ENCODE measurements at places on chromosomes 3 and 15. TPM values are rescaled to one million over a fixed set of nuclear protein-coding genes. Genes with fewer than 3 reads are reported as not detected.
A peak's percentile ranks its signal among the peaks of the same experiment; 100 is the strongest.

DNA sequence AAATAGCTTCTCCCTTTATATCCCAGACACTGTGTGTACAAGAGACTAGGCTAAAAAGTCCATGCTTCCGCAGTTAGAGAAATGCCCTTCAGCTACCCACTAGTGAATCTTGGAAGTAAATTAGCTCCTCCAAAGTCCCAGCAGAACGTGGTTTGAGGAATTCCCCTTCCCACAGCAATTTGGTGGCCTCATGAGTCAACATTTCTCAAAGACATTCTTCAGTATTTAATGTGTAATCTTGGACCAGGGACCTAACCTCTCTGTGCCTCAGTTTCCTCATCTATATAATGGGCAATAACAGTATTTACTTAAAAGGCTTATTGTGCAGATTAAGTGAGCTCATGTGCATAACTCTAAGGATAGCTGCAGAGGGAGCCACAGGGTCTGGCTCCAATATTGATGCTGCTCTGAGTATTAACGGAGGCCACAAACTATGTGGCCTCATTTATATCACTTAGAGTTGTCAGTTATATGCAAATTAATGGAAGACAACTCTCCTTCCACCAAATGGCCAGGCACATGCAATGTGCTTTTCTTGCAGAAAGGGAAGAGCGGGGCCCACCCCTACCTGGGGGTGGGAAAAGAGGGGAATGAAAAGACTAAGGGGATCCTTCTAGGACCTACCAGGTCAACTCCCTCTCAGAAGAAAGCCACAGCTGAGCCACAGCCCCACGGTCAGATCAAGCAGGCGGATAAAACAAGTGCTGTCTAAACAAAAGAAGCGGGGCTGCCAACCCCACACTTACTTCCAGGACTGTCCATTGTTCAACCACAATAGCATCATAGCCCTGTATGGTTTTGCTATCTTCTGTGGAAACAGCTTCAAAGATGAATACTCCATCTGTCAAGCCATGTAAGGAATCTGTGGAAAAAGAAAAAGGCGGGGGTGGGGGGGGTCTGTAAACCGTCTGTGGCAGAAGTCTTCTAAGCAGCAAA lies 92.4 kb downstream of the OXNAD1 start:
- peaks cover 38% of the 10 kb centered on the region for H3K4me1 ChIP-seq
- H3K4me3 ChIP-seq: no peak overlapping the region
- no peak for DNase-seq
- no peaks in the 10 kb centered on the region for H3K27me3 ChIP-seq

DNA sequence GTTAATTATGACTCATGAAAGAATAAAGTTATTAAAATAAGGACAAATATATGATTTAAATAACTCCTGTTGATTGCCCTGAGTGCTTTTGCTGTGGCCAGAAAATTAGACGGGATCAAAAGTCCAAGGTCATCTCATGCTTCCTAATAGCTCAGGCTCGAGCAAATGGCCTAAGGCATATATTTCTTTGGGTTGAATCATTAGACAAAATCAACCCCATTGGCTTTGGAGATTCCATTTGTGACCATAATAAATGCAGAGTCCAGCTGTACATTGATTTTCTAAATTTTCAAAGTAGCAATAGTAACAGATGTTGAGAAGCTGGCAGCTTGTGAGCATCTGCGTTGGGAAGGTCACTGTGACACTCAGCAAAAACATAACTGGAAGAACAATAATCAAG lies 464.5 kb upstream of the TGFBR2 start:
- no peaks in the 10 kb centered on the region for H3K4me1 ChIP-seq
- DNase-seq: no peak
- H3K27ac ChIP-seq: no peak overlapping the region
- H3K27me3 ChIP-seq: peaks cover 7% of the 10 kb centered on the region
- H3K4me3 ChIP-seq: no peak overlapping the region

DNA sequence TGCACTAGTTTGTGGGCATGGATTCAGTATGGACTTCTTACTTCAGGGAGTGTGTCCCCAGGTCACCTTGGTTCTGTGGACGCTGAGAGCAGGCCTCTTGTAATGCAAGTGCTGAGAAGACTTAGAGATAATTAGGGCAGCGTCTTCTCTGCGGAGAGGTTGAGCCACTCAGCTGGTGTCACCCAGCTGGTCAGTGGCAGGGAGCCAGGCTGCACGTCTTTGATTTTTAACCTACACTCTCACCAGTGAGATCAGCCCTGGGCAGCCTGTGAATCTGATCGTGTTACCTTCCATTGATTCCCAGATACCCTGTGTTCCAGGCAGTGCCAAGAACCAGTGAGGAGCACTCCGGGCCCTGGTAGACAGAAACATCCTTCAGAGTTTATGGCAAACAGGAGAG lies 92.6 kb downstream of the SLCO3A1 start:
- no peaks in the 10 kb centered on the region for H3K36me3 ChIP-seq
- H3K4me3 ChIP-seq: no peak overlapping the region
- H3K27me3 ChIP-seq: no peaks in the 10 kb centered on the region
- H3K27ac ChIP-seq: peak overlapping the region; percentile 3
- no peak for DNase-seq

- no peaks in the 10 kb centered on the region for H3K36me3 ChIP-seq
- H3K27ac ChIP-seq: no peak overlapping the region
- H3K4me3 ChIP-seq: no peak overlapping the region
- DNase-seq: no peak
Measured at GRCh38 chr3:196117809-196118208, 35.9 kb upstream of the TFRC start.

GRCh38 chr15:50358845-50359244 lies 3.8 kb upstream of the GABPB1 start:
- no peak overlapping the region for H3K4me3 ChIP-seq
- H3K36me3 ChIP-seq: peaks cover 23% of the 10 kb centered on the region
- H3K4me1 ChIP-seq: peaks cover 25% of the 10 kb centered on the region
- no peak overlapping the region for H3K27ac ChIP-seq

GRCh38 chr3:146544002-146544928 lies at the start of gene PLSCR1:
PLSCR1 (minus strand) TSS chr3:146544607; CDS start chr3:146536552, 8,055 bp downstream.
- peaks cover 45% of the 10 kb centered on the region for H3K4me1 ChIP-seq
- H3K27me3 ChIP-seq: no peaks in the 10 kb centered on the region
- DNase-seq: peak; percentile 89
- H3K4me3 ChIP-seq: peak within 1 kb of the TSS; percentile 94

GRCh38 chr3:49422379-49423248 lies at the start of gene AMT:
AMT (minus strand) TSS chr3:49422473; CDS start chr3:49422450, 23 bp downstream.
- H3K27ac ChIP-seq: no peak within 1 kb of the TSS
- DNase-seq: no peak
- no peak within 1 kb of the TSS for H3K4me3 ChIP-seq
- H3K27me3 ChIP-seq: no peaks in the 10 kb centered on the region

DNA sequence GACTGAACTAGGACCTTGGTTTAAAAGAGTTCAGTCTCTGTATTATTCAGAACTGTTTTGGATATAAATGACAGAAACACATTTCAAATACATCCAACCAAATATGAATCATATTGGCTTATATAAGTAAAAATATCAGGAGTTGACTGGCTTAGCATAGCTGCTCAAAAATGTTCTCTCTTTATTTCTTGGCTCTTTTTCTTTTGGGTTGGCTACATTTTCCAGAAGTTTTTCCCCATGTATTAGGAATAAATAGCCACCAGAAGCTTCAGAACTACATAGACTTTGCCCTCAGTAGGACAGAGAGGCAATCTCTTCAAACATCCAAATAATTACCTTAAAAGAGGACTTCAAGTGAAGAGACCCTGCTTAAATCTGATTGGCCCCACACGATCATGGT lies 32.7 kb downstream of the KCNMB2 start:
- H3K4me1 ChIP-seq: no peaks in the 10 kb centered on the region
- no peaks in the 10 kb centered on the region for H3K36me3 ChIP-seq
- H3K4me3 ChIP-seq: no peak overlapping the region
- no peaks in the 10 kb centered on the region for H3K27me3 ChIP-seq
- DNase-seq: no peak

DNA sequence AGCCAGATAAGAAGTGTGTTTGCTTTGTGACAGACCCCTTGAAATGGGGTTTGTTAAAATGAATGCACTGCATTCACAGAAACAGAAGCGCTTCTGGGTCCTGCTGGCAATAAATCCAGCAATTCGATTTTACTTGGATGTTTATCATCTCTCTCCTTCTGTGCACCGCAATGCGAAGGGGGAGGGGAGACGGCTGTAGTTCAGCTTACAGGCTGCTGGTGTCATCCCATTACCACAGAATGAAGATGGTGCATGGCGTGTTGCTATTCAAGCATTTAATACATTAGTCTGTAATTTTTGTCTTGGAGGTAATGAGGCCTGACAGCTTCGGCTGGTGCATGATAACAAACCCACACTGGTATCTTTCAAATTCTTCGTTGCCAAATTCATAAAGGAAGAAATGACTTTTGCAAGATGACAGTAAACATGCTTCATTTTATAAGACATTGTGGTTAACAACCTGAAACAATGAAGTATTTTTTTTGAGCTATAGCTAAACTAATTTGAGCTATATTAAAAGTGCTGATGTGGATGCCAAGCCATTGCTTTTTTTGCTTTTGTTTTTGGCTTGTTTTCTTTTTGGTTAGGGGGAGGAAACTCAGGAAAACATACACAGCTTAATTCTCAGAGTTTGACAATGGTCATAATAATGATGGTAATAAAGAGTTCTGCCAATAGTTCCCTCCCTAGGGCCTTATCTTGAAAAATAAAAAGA lies 418.3 kb downstream of the OTOL1 start:
- no peak for DNase-seq
- no peaks in the 10 kb centered on the region for H3K27me3 ChIP-seq
- H3K4me1 ChIP-seq: no peaks in the 10 kb centered on the region
- no peaks in the 10 kb centered on the region for H3K36me3 ChIP-seq

DNA sequence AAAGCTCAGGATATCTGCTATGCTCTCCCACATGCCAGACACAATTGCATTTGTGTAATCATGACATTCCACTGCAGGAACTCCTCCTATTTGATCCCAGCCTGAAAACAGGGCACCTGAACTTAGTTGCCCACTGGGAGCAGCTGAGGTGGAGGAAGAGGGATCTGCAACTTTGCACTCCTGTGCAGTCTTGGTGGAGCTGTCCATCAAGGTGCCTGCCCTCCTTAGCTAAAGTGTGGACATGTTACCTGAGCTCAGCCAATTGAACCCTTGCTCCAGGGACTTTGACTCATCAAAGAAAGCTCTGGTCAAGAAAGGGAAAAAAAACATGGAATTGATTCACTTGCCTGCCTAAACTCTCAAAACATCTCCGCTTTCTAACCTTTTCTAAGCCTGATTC lies 33.3 kb upstream of the TUBGCP5 start:
- H3K36me3 ChIP-seq: no peaks in the 10 kb centered on the region
- H3K27ac ChIP-seq: no peak overlapping the region
- H3K4me1 ChIP-seq: no peaks in the 10 kb centered on the region

GRCh38 chr3:53498806-53499641 lies 4.6 kb downstream of the CACNA1D start:
- peaks cover 3% of the 10 kb centered on the region for H3K4me1 ChIP-seq
- DNase-seq: no peak
- peaks cover 56% of the 10 kb centered on the region for H3K27me3 ChIP-seq
- H3K4me3 ChIP-seq: no peak overlapping the region

GRCh38 chr3:101223016-101223415 lies 97.4 kb downstream of the IMPG2 start:
- no peaks in the 10 kb centered on the region for H3K27me3 ChIP-seq
- H3K36me3 ChIP-seq: no peaks in the 10 kb centered on the region
- no peak overlapping the region for H3K4me3 ChIP-seq
- DNase-seq: no peak
- H3K27ac ChIP-seq: no peak overlapping the region
- H3K4me1 ChIP-seq: no peaks in the 10 kb centered on the region

DNA sequence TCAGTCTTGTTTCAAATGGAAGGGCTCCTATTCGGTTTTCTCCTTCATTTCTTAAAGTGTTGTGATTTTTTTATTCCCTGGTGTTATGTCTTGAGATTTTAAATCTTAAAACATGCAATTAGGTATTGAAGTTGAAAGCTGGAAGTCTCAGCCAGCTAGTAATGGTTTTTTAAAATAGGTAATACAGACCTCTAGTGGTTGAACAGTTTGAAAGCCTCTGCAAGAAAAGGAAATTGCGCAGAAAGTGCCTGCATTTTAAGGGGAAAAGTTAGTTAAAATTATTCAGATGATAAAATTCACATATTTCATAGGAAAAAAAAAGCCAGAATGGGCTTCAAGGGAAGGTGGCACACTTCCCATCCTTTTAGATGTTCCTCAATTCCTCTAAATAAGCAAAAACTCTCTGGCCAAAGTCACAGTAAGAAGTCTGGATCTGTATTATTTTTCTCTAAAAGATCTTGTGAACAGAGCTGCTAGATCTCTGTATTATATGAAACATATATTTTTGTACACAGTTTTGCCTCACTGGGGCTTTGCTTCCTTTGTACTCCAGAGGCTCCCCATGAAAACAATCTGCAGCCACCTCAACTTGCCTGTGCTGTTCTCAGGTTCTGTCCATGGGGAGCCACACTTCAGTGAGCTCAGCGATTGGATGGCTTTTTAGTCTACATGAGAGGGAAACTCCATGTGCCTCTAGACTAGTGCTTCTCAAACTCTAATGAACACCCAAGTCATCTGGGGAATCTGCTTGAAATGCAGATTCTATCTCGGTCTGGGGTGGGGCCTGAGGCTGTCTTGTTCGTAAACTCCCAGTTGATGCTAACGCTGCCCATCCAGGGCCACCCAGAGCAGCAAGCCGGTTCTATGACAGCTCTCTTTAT lies 21.5 kb downstream of the AGTR1 start:
- DNase-seq: no peak
- H3K4me1 ChIP-seq: no peaks in the 10 kb centered on the region
- H3K4me3 ChIP-seq: no peak overlapping the region
- H3K36me3 ChIP-seq: no peaks in the 10 kb centered on the region

- H3K4me1 ChIP-seq: no peaks in the 10 kb centered on the region
- H3K4me3 ChIP-seq: no peak overlapping the region
- no peak for DNase-seq
- peaks cover 10% of the 10 kb centered on the region for H3K27me3 ChIP-seq
- no peak overlapping the region for H3K27ac ChIP-seq
Measured at GRCh38 chr3:27556887-27557286, 72.7 kb upstream of the SLC4A7 start.

- no peaks in the 10 kb centered on the region for H3K36me3 ChIP-seq
- H3K27me3 ChIP-seq: no peaks in the 10 kb centered on the region
- H3K4me1 ChIP-seq: peaks cover 29% of the 10 kb centered on the region
- H3K27ac ChIP-seq: no peak overlapping the region
Measured at GRCh38 chr3:179168918-179169317, 20.8 kb downstream of the PIK3CA start.

DNA sequence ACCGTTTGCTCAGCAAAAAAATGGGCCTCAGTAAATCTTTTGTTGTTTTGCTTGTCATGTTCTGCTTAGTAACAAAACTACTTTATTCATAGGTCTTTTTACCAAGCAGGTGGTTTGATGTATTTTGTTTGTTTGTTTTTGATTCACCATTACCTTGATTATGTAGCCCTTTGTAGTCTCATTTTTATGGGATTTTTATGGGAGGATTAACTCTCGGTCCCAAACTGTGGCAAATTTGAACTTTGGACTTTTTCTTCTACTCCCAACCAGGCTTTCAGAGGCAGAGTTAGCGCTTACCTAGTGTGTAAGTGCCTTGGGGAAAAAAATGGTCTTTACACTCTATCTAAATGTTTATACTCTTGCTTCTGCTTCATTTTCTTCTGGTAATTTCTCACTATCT lies 276.7 kb upstream of the POU1F1 start:
- no peak overlapping the region for H3K4me3 ChIP-seq
- no peaks in the 10 kb centered on the region for H3K36me3 ChIP-seq
- no peak for DNase-seq
- H3K27me3 ChIP-seq: no peaks in the 10 kb centered on the region
- no peak overlapping the region for H3K27ac ChIP-seq
- no peaks in the 10 kb centered on the region for H3K4me1 ChIP-seq

SAXO2 gene
- 0.59 TPM for total RNA-seq

FAM227B gene
- total RNA-seq: 2.6 TPM

FAM3D gene
- not detected for total RNA-seq

AGTR1 gene
- total RNA-seq: not detected

Measured in natural killer cell treated with Interleukin-12 subunit alpha and Interleukin-12 subunit beta and Interleukin-15 and Interleukin-18, amount 100 ng/mL, for 72 hours (primary cell).